ENCODE measurements at places on chromosomes 11 and 22. TPM values are rescaled to one million over a fixed set of nuclear protein-coding genes. Genes with fewer than 3 reads are reported as not detected.

DNA sequence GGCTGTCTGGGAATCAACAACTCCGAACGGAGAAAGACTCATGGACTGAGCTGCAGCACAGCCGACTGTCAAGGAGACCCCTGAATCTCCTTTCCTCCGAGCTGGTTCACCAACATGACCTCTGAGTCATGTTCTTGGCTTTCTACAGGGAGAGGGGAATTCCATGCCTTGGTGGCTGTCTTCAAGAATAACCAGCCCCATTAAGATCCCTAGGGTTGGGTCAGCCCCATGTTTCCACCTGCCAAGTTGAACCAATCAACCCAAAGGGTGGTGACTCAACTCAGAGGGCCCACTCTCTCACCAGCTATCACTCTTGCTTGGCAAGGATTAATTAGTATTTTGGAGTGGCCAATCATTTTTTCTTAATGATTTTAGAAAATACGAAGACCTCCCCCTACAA is 28.3 kb upstream of the IGSF22 start:
- no peak overlapping the region for H3K4me3 ChIP-seq
- H3K4me1 ChIP-seq = no peaks in the 10 kb centered on the region
- no peaks in the 10 kb centered on the region for H3K36me3 ChIP-seq
- no peaks in the 10 kb centered on the region for H3K27me3 ChIP-seq
- no peak overlapping the region for H3K27ac ChIP-seq

- H3K4me1 ChIP-seq = no peaks in the 10 kb centered on the region
- no peaks in the 10 kb centered on the region for H3K27me3 ChIP-seq
- no peaks in the 10 kb centered on the region for H3K36me3 ChIP-seq
- H3K27ac ChIP-seq = no peak overlapping the region
- no peak for DNase-seq
These were observed 427.9 kb upstream of the CCDC179 start for GRCh38 chr11:23288003-23288783.

The OR52A1 gene
- not detected for total RNA-seq

GRCh38 chr11:118277312-118277711 is 13.2 kb upstream of the MPZL2 start:
- H3K4me3 ChIP-seq = no peak overlapping the region
- no peaks in the 10 kb centered on the region for H3K36me3 ChIP-seq
- no peak for DNase-seq
- no peaks in the 10 kb centered on the region for H3K27me3 ChIP-seq
- peak overlapping the region; percentile 50 for H3K27ac ChIP-seq

The DBX1 gene
- total RNA-seq = not detected

- no peak for DNase-seq
- H3K36me3 ChIP-seq = no peaks in the 10 kb centered on the region
- no peaks in the 10 kb centered on the region for H3K27me3 ChIP-seq
- H3K4me3 ChIP-seq = no peak overlapping the region
- H3K4me1 ChIP-seq = peaks cover 12% of the 10 kb centered on the region
These were observed 15.0 kb downstream of the CRTAM start for GRCh38 chr11:122853261-122853660.

DNA sequence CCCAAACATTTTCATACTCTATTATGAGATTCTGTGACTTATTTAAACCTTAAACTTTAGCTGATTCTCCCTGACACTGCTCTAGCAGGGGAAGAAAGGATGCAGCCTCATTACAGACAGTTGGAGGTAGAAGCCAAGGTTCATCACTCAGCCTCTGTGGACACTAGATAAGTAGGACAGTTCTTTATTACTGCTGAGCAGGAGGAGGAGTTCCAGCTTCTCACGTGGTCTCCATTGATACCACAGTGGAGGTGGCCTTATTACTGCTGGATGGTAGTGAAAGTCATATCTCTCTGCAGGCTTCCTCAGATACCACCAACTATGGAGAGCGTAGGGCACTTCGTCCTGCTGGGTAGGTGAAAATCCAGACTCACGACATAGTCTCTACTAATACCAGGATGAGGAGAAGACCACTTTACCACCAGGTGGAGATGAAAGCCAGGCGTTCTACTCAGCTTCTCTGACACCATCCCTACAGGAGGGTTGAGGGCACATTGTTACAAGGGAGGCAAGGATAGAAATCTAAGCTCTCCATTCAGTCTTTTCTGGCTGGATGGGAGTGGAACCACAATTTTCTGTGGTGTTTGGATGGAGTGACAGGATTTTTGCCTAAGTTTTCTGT is 13.1 kb upstream of the ANGPTL5 start:
- DNase-seq = no peak
- H3K4me1 ChIP-seq = no peaks in the 10 kb centered on the region
- no peaks in the 10 kb centered on the region for H3K27me3 ChIP-seq
- H3K36me3 ChIP-seq = no peaks in the 10 kb centered on the region

- no peak overlapping the region for H3K4me3 ChIP-seq
- DNase-seq = no peak
- peaks cover 52% of the 10 kb centered on the region for H3K4me1 ChIP-seq
- no peaks in the 10 kb centered on the region for H3K27me3 ChIP-seq
- peak overlapping the region; percentile 68 for H3K27ac ChIP-seq
These were observed 9.9 kb upstream of the MICALL1 start for GRCh38 chr22:37896181-37896592.

DNA sequence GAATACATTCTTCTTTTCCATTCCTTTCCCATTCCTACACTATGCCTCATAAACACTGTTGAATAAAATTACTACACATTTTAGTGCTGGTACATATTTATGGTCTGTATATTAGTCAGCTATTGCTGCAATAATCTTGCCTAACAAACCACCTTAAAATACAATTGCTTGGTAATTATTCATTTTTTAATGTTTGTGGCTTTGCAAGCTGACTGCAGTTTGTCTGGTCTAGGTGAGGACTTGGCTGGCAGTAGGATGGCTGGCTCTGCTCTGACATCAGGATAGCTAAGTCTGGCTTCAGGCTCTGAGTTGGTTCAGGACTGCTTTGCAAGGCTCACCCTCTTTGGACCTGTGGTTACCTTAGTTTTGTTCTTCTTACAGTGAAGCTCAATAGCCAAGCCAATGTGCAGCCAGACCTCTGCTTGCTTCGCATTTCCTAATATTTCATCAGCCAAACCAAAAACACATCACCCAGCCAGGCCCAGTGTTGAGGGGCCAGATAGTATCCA is 913.4 kb upstream of the RAG2 start:
- H3K36me3 ChIP-seq = no peaks in the 10 kb centered on the region
- no peaks in the 10 kb centered on the region for H3K4me1 ChIP-seq
- DNase-seq = no peak
- no peak overlapping the region for H3K4me3 ChIP-seq
- H3K27me3 ChIP-seq = no peaks in the 10 kb centered on the region
- no peak overlapping the region for H3K27ac ChIP-seq

- no peak overlapping the region for H3K27ac ChIP-seq
- H3K36me3 ChIP-seq = no peaks in the 10 kb centered on the region
- H3K27me3 ChIP-seq = no peaks in the 10 kb centered on the region
- no peak for DNase-seq
These were observed 962.3 kb upstream of the RAG2 start for GRCh38 chr11:37560346-37560745.

- H3K36me3 ChIP-seq = no peaks in the 10 kb centered on the region
- H3K4me1 ChIP-seq = no peaks in the 10 kb centered on the region
- H3K4me3 ChIP-seq = no peak overlapping the region
- no peaks in the 10 kb centered on the region for H3K27me3 ChIP-seq
These were observed 251.2 kb downstream of the ETS1 start for GRCh38 chr11:128336203-128336602.
